CD4-positive, alpha-beta T cell treated with Interleukin-4 for 1 hour (primary cell): ENCODE measurements at places on chromosomes 3 and 15.

DNA sequence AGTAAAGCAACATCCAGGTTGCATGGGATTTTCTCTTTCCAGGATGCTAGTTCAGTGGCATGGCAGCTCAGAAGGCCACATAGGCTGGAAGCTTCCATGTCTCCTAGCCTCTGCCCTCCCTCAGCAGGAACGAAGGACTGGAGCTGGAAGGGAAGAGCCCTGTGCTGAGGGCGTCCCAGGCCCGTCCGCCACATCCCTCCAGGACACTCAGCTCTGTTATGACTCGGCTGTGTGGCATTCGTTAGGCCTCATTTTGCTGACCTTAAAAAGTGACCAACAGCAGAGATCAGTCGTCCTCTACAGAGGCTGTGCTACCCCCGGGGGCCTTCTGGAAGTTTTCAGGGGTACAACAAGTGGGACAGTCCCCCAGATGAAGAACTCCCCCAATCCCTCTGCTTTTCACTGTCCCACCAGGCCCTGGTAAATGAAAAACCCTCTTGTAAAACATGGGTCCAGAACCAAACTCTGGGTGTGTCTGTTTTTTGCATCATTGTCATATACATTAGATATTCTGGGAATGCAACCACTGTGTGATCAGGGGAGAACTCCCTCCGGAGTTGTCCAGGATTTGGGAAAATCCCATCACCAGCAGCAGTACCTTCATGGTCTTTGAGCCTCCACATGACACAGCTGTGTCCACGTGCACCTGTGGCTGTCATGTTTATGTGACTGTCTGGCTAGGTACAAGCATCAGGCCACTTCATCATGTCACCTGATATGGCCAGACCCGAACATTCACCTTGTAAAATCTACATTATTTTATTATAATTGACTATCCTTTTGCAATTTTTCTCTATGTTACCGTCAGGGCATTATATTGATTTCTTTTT lies 149.9 kb downstream of the OR4M2 start:
- no peak for DNase-seq

- DNase-seq, result no peak
Measured at GRCh38 chr3:184325269-184325668, 10.9 kb downstream of the EIF4G1 start.

GRCh38 chr3:52704611-52705437 lies 767 bp downstream of the GLT8D1 start:
- DNase-seq, result no peak

DNA sequence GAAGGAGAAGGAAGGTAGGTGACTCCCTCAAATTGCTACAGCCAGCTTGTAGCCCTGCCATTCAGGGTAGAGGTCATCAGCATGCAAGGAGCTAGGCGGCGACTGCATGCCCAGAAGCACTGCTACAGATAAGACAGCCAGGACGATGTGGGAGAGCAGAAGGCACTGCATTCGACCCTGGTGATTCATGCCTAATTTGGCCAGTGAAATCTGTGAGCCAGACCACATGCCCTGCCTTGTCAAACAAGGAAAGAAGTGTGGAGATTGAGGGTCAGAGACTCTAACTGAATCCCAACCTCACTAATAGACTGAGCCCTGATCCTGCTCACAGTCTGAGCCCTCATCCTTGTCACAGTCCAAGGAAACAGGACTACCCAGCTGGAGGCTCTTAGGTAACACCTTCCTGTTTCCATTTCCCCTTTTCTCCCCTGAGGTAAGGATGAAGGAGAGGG lies 86.6 kb downstream of the LINGO1 start:
- no peak for DNase-seq

GRCh38 chr15:75210811-75211230 lies 9.1 kb downstream of the C15orf39 start:
- DNase-seq, result no peak

GRCh38 chr3:12004741-12005513 lies 739 bp downstream of the SYN2 start:
- no peak for DNase-seq

DNA sequence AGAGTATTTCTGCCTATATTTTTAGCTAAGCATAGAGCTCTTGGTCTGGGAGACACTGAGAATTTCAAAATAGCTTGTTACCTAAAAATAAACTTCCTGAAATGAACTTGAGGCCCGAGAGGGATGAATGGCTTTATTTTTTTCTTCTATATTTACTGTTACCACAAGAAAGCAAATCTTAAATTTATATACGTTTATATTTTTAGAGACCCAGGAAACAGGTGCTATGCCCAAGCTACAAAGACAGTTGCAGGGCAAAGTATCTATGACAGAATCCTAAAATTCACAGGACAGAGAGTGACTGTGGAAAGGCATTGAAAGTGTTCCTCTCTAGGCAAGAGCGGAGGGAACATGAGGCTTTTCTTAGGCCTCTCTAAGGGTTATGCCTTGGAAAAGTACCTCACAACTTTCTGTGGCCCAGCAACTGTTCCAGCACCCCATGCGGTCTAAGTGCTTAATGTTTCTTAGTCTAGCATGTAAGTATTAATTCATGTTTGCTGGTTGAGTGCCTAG lies 36.5 kb downstream of the TGFBR2 start:
- no peak for DNase-seq

- peak; percentile 70 for DNase-seq
Measured at GRCh38 chr15:68205954-68206539, 915 bp upstream of the CALML4 start.

DNA sequence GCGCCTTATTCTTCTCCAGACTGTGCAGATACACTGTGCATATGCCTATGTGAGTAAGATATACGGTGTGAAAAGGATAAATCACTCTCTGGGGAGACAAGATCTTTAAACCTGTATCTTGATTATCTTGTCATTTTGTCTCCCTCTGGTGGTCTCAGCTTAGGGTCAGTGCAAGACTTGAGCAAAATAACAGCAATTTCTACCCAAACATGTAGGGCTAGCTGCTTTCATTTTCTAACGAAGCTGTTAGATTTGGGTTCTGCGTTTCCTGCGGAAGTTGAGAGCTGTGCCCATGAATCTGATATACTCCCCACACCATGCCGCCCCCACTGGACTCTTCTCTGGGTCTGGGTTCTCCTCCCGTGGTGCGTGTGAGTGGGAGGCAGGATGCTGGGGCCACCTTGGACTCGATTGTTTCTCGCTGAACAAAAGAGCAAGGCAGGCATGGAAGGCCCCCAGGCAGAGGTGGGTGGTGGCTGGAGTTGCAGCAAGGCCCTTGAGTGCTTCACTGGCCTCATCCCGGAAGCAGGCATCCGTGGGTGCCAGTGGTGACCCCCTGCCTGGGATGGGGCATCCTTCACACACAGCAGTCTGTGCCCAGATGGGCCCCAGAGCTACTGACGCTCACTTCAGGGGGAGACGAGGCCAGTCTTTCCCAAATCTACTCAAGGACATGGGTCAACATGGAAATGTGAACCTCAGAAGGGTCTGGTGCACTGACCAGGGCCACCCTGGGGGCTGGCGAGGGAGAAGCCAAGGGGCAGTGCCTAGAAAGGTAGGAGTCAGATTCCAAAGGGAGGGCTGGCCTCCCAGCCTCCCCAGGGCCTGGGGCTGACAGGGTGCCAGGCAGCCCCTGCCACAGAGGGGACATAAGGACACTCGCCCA lies 179.6 kb downstream of the NSMCE3 start:
- DNase-seq, result peak; percentile 55

DNA sequence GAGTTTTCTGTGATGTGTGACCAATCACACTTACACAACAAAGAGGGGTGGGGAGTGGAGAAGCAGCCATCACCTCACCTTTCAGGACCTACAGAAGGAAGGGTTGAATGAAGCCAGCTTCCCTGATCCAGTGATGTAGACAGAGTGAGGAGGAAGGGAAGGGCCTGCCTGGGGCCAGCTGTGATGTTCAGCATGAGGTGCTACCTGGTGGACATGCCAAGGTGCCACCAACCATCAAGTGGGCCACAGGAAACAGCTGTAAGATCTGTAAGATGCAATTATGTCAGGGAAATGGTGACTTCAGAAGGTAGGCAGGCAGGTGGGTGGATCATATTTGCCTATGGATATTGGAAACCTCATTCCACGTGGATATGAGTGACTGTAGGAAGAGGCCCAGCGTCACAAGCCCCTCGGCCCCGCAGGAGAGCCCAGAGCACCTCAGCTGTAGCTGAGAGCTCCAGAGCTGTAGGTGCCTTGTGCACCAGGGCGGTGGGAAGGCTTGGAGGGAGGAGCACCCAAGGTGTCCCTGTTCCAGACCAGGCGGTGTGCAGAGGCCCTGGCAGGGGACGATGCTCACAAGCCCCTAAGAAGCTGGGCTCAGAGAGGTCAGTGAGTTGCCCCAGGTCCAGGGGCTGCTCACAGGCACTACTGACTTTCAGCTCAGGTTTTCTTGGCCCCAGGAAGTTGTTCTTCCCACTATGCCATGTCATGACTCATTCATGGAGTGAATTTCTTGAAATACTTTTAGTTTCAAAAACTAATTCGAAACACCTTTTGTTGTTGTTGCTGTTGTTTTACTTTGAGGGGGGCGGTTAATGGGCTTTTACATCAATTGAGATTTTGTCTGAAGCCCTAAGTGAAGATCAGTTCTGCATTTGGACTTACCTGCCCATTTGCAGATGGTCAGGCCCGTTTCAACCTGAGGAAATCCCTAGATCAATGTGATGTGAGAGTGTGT lies 94.2 kb upstream of the ALDH1A3 start:
- no peak for DNase-seq
